Suppressor macrophage (primary cell): ENCODE measurements at places on chromosomes 4 and X.

GRCh38 chr4:182048871-182049270 lies 194.3 kb upstream of the TENM3 start:
- DNase-seq = no peak

- DNase-seq = no peak
Measured at GRCh38 chr4:13529128-13529919, 15.0 kb downstream of the NKX3-2 start.

GRCh38 chrX:101462892-101463291 lies 22.4 kb upstream of the ARMCX4 start:
- DNase-seq = no peak

DNA sequence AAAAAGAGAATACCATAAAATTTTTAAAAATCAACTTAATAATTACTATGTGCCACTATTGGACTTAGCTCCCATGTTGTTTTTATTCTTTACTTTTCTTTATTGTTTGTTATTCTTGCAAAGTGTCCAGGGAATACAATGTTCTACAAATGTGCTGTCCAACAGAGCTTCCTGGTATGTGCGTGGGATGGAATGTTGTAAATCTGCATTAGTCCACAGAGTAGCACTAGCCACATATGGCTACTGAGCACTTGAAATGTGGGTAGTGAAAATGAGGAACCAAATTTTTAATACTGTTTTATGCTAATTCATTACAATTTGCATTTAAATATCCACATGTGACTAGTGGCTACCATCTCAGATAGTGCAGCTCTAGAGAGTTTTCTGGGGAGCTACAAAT lies 14.3 kb upstream of the CORIN start:
- DNase-seq = peak; percentile 17

DNA sequence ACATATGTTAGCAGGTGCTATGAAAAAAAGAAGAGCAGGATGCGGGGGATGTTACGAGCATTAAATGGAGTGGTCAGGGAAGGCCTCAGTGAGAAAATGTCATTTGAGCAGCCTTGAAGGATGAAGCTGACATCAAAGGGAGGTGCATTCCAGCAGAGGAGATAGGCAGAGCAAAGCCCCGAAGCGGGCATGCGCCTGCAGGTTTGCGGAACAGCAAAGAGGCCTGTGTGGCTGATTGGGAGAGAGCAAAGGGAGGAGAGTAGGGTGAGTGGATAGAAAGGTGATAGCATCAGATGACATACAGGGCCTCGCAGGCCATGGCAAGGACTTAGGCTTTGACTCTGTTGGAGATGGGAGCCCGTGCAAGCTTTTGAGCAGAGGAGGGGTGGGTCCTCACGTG lies 95.4 kb upstream of the GPR50 start:
- no peak for DNase-seq

GRCh38 chr4:187814737-187815465 lies 180.7 kb upstream of the ZFP42 start:
- peak; percentile 1 for DNase-seq

DNA sequence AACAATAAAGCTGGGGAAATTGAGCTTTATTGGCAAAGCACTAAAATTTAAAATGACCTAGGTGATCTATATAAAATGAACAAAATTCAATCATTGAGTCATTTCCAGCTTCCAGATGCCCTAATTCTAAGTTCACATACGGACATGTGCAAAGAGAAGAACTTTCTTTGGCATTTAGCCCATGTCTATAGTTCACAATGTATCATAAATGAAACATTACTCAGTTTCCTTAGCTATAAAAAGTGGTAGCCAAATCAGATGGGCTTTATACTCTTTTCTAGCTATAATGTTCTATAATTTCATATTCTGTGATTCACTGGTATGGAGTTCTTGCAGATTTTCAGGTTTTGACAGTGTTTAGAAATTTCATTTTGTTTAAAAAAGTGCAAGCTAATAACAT lies 327.4 kb downstream of the KCTD8 start:
- DNase-seq = no peak

DNA sequence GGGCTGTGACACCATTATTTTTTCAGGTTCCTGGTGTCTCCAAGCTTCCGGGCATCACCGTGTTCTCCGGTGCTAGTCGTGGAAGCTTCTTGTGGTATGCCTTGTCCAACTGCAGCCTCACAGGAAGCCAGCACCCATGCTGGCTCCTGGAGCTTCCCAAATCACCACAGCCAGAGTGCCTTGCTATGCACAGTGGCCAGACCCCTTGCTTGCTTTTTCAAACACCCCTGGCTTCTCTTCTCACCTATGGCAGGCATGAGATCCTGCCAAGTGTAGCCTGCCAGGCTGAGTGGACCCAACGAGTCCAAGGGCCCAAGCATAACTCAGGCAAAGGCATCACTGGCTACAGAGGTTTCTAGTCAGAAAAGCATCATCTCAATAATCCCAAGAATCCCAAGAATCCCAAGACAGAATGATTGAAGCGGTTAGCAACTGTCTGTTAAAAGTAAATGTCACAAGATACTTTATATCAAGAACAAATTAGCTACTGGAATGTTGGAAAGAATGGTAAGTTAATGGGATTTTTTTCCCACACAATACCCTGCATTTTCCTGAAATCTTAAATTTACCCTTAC lies 1522.9 kb downstream of the PCDH18 start:
- DNase-seq = no peak

DNA sequence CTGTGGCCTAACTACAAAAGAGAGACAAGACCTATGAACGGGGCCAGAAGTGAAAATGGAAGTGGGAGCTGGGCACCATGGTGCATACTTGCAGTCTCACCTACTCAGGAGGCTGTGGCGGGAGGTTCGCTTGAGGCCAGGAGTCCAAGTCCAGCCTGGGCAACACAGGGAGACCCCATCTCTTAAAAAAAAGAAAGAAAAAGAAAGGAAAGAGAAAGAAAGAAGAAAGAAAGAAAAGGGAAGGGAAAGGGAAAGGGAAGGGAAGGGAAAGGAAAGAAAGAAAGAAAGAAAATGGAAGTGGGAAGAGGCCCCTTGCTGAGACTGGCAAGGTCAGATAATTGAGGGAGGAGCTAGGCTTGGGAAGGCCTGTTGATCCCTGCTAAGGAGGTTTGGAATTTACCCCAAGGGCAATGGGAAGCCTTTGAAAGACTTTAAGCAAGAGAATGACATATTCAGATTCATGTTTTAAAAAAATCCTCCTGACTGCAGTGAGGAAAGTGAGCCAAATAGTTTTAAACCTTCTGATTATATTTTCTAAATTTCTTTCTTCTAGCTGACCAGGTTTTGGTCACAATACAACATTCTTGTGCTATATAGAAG lies 17.7 kb upstream of the HERC5 start:
- DNase-seq = no peak

- DNase-seq = no peak
Measured at GRCh38 chr4:79294064-79294463, 31.8 kb downstream of the NAA11 start.

DNA sequence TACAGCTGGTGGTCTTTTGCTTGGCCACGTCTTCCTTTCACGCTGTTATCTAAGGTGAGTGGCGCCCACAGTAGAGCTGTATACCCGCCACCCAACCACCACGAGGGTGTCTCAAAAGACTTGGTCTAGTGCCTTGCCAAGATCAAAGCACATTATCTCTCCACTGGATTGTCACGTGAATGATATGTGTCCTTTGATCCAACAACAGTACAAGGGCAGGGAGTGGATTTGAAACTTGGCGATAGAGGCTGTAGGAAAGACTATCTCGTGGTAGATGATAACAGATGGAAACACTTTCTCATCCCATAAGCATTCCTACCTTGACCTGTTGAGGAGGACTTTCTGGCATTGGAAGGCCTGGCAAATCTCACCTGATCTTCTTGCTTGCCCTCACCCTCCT lies 37.7 kb upstream of the BCLAF3 start:
- DNase-seq = no peak

DNA sequence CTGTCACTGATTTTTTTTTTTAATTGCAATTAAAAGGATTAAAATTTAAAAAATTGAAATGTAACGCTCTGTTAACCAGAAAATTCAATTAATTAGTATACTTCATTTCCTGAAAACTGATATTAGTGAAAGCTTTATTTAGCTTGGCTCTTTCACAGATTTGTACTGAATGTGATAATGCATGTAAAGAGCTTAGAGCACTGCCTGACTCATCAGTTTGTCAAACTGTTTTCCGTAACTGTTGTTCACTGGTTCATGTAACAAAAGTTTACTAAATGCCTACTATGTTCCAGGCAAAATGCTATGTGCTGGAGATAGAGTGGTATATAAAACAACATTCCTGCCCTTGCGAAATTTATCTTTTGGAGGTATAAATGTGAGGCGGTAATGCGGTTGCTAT lies 471.7 kb downstream of the SH2D1A start:
- no peak for DNase-seq

DNA sequence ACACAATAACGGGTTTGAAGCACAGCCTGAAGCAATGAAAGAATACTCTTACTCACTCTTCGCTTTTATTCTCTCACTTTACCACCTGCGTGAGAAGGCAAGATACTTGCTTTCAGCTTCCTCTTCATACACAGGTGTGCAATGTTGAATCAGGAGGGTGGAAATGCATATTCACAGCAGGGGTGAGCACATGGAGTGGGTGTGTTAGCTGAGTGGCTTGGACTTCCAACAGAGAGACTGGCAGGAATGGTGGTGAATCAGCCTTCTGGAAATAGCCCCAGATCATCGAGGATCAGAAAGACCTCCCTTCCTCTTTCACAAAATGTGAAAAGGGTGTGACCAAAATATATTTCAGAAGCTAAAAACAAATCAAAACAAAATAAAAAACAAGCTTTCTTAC lies 521.2 kb downstream of the STIM2 start:
- DNase-seq = no peak

DNA sequence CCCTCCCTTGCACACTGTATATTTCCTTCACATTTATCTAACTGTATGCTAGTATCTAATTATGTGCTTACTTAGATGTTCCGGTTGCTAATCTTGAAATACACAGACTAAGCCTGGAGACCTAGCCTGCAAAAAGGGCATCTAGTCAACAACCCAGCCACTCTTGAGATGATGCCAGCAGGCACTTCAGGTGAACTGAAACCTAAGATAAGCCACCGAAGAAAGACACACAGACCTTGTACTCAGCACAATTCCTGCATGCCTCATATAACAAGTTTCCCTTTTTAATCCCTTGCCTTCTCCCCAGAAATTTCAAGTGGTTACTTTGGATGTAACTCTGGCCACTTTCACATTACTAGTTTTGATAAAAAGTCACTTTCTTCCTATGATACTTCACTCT lies 2506.6 kb downstream of the ARAP2 start:
- no peak for DNase-seq

DNA sequence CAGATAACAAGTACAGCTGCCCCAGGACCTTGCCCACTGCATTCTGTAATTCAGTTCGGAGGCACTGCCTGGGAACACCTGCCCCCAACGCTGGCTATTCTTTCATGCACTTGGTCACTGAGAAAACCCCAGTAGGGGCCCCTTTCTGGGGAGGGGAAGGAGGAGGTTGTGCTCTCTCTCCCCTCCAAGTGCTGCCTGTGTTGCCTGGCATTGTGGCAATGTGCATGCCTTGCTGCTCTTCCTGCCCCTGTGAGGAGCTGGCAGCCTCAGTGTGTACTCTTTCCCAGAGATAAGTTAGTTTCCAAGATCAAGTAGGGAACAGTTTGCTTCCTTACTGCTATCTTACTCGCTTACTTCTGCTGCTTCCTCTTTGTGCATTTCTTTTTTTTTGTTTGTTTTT lies 90.8 kb downstream of the AASDH start:
- DNase-seq = no peak

- peak; percentile 42 for DNase-seq
Measured at GRCh38 chr4:159278399-159278798, 175.5 kb downstream of the RAPGEF2 start.

DNA sequence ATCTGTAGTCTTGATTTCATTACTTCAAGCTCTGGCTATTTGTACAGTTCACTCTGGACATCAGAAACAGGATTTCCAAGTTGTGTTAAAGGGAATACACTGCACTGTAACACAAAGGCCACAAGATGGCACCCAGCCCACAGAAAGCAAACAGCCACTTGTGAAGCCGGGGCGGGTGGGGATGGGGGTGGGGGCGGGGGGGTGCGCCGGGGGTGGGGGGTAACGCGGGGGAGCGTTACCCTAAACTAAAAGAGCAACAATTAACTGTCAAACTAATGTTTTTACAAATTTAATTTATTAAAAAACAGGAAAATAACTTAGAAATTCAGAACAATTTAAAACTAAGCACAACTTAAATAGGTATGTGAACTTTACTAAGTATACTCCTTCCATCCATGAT lies 27.3 kb downstream of the PRDX4 start:
- DNase-seq = peak; percentile 62

DNA sequence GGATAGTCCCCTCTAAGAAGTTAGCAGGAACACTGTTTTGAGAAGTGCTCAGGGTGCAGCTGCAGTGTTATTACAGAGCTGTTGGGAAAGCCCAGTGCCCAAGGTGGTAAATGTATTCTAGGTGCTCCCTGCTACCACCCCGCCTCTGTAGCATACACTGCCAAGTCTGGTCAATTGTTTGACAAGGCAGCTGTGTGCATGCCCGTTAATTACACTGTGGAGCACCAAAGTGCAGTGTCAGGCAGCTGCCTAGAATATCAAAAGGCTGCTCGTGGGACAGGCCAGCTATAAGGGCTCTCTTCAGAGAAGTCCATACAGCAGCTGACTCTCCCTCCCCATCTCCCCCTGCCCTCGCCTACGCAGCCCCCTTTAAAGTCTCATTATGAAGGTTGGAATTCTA lies 99.9 kb upstream of the KLHL13 start:
- no peak for DNase-seq

DNA sequence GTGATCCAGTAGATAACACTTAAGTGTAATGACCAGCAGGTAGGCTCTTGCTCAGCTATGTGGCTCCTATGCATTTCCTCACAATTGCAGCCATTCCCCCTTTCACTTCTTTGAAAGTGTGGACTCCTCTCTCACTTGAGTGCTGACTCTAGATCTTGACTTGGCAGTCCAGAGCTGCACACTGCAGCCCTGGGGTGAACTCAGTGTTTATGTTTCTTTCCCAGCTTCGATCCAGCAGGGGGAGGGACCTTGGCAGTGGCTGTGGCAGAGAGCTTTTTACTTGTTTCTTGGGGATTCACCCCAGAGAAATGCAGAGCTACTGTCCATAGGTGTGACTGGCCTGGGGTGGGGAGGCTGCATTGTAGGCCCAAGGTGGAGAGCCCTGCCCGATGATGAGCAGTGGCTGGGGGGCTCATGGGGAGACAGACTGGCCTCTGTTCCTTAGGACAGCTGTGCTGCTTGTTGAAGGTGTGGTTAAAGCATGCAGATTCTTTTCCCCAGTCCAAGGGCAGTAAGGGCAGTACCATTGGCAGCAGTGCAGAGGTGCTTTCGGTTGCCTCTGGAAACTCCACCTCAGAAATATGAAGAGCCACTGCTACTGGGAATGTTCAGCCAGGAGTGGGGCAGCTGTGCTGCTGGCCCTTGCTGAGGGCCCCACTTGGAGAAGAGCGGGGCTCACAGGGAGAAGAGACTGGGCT lies 134.7 kb downstream of the SH3BGRL start:
- no peak for DNase-seq

GRCh38 chr4:176957353-176958118 lies 164.8 kb upstream of the VEGFC start:
- no peak for DNase-seq

GRCh38 chr4:1249731-1250526 lies 999 bp upstream of the CTBP1 start:
- DNase-seq = no peak
